ENCODE measurements at places on chromosomes 6 and 20.

DNA sequence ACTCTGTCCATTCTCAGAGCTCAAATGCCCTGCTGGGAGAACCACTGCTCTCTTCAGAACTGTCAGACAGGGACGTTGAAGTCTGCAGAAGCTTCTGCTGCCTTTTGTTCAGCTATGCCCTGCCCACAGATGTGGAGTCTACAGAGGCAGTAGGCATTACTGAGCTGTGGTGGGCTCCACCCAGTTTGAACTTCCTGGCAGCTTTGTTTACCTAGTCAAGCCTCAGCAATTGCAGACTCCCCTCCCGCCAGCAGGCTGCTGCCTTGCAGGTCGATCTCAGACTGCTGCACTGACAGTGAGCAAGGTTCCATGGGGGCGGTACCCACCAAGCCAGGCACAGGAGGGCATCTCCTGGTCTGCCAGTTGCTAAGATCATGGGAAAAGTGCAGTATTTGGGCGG, 21.8 kb upstream of the UFL1 start:
- no peak for DNase-seq

DNA sequence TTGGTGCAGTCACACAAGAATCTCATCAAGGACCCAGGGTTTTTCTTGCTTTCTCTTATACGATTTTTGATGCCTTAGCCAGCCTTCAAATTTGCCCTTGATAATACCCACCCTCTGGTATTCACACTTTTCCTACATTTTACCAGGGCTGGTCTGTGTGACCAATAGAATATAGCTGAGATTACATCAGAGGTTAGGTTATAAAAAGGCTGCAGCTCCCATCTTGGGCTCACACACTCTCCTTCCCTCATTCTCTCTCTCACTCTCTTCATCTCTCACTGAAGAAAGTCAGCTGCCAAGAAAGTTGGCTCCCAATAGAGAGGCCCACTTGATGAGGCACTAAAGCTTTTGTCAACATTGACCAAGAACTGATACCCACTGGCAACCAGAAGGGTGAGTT, 4.1 kb upstream of the PNPLA1 start:
- DNase-seq: no peak

DNA sequence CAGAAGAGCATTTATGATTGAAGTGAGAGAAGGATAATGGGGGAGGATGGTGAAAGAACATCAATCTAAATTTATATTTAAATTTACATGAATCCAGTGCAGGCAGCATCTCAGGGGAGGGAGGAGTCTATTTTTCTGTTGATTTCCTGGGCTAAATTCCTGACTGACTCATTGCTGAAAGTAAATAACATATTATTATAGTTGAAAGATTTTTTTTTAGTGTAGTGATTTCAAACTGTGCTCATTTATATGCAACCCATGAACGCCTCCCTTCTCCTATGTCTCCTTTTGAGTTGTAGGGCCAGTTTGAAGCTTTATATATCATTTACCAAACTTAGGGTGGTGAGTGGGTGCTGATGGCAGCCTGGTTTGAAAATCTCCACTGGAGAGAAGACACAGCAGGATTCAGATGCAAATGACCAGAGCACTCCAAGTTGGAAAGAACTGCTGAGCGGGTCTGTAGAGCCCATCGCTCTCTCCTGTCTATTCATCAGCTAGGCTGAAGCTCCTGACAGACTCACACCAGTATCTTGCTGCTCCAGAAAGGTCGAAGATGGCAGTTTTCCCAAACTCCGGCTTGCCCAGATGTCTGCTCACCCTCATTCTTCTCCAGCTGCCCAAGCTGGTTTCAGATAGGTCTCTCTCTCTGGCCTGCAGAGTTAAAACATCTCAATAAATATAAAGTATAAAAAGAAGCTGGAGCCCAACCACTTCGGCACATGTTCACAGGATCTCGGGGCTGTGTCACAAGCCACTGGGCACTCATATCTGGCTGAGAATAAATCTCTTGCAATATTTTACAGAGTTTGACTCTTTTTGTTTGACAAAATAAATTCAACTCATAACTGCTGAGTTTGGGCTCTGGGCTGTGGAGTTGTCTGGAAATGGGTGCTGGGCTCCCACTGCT, 18.3 kb downstream of the BTN2A1 start:
- peak; percentile 48 for DNase-seq

DNA sequence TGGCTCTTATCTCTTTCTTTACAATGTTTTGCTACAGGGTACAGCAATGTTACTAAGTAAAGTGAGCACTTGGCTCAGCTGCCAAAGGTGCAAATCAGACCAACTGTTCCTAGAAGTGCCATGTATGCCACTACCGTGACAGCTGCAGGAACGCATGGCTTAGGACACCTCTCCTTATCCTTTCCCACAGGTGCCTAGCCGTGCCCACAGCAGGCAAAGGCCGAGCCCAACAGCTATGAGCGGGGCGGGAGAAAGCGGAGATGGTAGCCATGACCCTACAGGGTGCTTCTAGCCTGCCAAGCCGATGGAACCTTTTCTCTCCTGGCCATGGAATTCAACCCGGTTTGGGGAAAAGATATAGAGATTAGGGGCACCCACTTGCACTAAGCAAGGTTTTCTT, 97.1 kb downstream of the FAXC start:
- DNase-seq: no peak

GRCh38 chr6:111850295-111850937, 22.8 kb downstream of the FYN start:
- DNase-seq: no peak

GRCh38 chr6:109252261-109253041, 129.8 kb downstream of the CD164 start:
- DNase-seq: no peak

DNA sequence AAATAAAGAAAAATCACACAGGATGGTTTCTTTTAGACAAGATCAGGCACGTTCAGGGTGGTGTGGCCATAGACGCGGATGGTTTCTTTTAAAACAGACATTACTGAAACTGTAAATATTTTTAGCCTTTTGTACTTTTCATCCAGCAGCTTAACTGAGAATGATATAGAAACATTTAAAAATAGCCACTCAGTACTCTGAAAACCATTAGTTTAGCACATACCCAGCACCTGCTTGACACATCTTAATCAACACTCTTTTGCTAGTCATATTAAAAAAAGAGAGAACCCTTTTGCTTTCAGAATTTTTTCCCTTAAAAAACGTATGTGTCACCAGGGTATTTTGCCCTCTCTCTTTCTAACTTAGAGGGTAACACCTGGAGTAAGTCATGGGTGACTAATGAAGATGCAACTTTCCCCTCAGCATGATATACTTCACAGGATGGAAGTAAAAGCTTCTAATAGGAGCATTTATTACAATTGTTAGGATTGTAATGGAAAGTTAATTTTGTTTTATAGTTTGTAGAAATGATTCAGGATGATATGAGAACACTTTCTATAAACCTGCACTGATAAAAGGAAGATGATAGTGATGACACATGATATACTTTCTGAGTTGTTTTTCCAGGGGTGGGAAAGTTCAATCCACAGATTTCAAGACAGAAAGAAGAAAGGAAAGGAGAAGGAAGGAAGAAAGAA, 45.2 kb downstream of the BACH2 start:
- no peak for DNase-seq

GRCh38 chr20:24491041-24491756, 21.8 kb downstream of the SYNDIG1 start:
- no peak for DNase-seq

- no peak for DNase-seq
Measured at GRCh38 chr6:28351087-28351486, 1.3 kb downstream of the ZKSCAN3 start.

DNA sequence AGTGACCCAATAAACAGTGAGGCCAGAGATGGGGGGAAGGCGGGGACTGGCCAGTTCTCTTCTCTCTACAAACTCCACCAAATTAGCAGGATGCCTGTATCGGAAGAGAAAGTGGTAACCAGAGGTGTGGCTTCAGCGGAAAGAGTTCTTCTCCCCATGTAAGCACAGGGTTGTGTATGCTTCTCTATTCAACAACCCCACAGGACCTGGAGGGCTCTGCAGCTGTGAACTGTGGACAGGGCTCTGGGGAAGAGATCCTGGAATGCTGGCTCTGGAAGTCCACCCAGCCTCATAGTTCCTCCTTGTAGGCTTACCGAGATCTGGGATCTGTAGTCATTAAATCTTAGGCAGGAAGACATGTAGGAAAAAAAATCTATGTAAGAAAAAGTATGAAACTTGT, 186.2 kb downstream of the FOXC1 start:
- no peak for DNase-seq

DNA sequence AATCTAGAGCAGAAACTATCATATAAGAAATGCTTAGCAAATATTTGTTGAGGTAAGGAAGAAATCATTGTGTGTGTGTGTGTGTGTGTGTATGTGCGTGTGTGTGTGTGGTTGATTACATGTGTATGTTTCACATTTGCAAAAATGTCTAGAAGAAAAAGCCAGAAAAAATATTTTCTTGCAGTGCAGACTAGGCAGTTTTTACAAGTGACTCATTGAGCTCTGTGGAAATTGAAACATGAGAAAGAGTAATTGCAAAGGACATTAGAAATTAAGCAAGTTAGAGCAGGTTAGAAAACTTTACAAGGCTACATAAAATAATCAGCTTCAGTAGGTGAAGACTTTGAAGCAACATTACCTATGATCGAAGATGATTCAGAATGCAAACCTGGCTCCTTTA, 669.0 kb upstream of the EYS start:
- no peak for DNase-seq

DNA sequence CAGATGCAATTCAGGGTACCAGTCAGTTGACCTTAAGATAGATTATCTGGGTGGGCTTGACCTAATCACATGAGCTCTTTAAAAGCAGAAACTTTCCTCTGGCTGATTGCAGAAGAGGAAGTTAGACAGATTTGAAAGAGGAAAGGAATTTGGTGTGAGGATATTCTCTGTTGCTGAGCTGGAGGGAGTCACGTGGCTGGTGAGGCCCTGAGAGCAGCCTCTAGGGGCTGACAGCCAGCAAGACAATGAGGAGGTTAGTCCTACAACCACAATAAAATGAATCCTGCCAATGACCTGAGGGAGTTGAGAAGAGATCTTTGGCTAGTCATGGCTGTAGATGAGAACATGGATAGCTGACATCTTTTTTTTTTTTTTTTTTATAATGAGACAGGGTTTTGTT, 87.0 kb upstream of the B3GAT2 start:
- DNase-seq: peak; percentile 8

- DNase-seq: peak; percentile 88
Measured at GRCh38 chr20:11454966-11455799, 462.5 kb upstream of the BTBD3 start.

DNA sequence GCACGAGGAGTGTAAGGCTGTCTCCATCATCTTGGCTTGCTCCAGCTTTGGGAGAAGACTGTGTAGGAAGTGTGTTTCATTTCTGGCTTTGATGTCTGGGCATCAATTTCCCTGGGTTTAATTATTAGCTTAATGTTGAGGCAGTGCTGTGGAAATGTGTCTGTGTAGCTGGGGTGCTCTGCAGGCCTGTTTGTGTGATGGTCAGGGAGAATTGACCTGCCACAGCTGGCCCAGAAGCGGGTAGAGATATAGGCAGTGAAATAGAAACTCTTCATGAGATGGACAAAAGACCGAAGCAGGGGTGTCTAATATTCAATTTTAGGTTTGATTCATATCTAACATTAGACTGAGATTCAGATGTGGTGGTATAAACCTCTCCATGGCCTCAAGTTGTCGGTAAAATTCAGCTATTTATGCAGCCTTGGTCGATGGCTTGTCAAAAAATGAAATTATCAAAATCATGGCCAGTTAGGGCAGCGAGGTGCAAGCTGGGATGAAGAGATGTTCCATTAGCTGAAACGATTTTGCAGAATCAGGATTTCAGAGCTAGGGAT, 95.3 kb upstream of the SNX9 start:
- no peak for DNase-seq

DNA sequence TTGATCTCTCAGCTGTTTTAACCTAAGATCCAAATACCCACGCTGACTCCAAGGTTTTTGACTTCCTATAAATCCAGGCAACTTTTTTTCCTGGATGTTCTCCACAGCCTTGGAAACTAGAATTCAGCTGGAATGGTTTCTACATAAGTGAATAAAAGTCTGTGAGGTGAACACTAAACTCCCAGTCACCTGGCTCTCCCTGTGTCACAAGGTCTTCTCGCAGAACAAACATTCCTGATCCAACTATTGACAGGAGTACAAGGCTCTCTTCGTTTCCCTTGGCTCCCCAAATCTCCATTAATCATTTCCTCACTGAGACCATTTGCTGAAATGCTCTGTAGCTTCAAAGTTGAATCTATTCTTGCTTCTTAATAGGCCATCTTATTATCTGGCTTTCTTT, 265.7 kb downstream of the ADGRG6 start:
- no peak for DNase-seq

DNA sequence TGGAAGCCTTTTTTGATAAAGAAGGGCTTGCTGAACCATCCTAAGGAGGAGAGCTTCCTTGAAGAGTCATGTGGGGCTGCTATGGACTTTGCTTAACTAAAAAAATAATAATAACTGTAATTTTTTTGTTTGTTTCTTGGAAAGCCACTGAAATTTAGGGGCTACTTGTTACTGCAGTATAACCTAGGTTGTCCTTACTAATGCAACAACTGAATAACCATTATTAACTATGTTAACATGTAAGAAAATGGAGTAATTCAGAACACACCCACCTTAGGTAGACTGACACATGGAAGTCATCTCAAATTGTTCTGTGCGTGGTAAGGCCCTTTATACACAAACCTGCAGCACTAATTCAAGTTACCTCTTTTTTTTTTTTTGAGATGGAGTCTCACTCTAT, 90.9 kb upstream of the SOX4 start:
- no peak for DNase-seq

GRCh38 chr20:31698803-31699718, 23.6 kb downstream of the BCL2L1 start:
- DNase-seq: peak; percentile 96

GRCh38 chr20:19757487-19758132, 448 bp upstream of the RIN2 start:
- DNase-seq: peak; percentile 93

DNA sequence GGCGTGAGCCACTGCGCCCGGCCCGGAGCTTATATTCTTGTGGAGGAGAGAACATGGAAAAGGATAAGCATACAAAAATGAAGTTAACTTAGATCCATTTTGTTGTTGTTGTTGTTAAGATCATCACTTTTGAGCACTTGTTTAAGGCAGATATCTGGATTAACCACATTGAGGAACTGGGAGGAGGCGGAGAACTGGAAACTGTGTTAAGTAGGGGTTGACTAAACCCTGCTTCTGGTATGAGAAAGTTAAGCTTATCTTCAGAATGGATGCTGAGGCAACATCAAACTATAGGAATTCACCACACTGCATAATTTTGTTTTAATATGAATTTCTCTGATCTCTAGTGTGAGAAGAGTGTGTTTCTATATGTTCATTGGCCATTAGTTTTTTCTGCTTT, 57.6 kb downstream of the GCNT2 start:
- no peak for DNase-seq

GRCh38 chr6:164928057-164928727, 381.2 kb downstream of the C6orf118 start:
- DNase-seq: no peak

- no peak for DNase-seq
Measured at GRCh38 chr6:67854098-67854497, 781.0 kb upstream of the ADGRB3 start.

DNA sequence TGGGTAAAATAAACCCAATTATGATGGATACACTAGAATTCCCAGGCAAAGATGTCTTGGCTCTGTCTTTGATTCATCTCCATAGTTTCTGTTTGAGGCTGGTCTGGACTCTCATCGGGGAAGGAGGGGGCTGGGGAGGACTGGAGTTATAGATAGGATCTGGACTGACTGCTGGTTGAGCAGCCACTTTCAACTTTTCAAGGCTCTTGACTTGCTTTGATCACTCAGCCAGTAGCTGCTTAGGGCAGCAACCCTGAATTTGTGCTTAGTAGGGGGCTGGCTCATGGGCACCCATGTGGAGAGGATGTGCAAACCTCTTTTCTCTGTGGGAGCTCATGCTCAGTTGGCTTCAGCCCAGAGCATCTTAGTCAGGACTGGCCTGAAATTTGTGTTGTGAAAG, 114.0 kb upstream of the NEDD9 start:
- DNase-seq: no peak
